ENCODE measurements at places on chromosomes 16 and 17.

DNA sequence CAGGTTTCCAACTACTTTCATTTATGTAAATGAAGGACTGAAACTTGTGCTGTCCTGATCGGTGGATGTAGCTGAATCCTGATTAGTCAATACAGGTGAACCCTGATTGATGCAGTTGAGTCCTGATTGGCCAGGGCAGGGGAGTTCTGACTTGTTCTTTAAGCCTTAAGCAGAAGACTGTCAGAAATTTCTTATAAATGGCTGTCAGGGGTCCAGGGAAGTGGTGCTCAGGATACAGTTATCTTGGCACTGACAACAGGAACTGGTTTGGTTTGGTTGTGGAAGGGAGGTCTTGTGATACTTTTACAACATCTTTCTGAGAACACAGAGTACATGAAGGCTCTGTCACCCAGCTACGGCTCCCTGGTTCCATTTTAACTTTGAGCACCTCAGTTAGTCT is 132.1 kb downstream of the KCNJ12 start:
- DNase-seq, result no peak

DNA sequence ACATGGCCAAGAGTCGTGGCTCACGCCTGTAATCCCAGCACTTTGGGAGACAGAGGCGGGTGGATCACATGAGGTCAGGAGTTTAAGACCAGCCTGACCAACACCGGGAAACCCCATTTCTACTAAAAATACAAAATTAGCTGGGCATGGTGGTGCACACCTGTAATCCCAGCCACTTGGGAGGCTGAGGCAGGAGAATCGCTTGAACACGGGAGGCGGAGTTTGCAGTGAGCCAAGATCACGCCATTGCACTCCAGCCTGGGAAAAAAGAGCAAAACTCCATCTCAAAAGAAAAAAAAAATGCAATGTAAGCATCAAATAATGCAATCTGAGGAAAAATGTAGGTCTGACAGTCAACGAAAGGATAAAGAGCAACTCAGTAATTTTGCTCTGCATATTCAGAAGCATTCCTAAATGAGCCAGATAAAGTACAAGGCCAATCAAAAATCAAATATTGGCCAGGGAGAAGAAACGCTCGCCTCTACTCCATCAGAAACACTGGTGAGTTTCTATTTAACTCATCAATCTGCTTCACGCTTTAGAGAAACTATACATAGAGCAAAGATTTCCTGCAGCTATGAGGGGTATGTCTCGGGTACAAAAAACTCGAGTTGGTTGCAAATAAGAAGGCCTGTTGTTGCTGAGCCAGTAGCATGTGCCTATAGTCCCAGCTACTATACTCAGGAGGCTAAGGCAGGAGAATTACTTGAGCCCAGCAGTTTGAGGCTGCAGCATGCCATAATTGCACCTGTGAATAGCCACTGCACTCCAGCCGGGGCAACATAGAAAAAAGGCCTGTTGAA is 3.7 kb downstream of the TXNDC11 start:
- no peak for DNase-seq

- DNase-seq, result peak; percentile 77
Observed at GRCh38 chr16:11136600-11136999, 119.4 kb downstream of the SOCS1 start.

DNA sequence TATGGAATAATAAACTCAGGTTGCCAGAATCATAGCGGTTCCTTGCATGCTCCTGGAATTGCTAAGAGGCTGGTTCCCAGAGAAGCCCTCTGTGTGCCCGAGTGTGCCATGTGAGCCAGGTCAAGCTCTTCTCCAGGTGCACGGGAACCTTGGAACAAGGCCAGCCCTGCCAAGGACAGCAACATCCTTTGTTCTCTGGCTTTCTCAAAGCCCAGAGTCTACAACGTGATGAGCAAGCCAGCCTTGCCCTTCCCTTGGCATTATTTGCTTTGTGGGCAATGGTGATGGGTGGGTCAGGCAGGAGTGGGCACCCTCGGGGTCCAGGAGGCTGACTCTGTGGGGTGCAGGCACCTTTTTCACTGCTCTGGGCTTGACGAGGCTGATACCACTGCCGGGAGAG is 14.2 kb upstream of the SEC14L1 start:
- DNase-seq, result no peak

DNA sequence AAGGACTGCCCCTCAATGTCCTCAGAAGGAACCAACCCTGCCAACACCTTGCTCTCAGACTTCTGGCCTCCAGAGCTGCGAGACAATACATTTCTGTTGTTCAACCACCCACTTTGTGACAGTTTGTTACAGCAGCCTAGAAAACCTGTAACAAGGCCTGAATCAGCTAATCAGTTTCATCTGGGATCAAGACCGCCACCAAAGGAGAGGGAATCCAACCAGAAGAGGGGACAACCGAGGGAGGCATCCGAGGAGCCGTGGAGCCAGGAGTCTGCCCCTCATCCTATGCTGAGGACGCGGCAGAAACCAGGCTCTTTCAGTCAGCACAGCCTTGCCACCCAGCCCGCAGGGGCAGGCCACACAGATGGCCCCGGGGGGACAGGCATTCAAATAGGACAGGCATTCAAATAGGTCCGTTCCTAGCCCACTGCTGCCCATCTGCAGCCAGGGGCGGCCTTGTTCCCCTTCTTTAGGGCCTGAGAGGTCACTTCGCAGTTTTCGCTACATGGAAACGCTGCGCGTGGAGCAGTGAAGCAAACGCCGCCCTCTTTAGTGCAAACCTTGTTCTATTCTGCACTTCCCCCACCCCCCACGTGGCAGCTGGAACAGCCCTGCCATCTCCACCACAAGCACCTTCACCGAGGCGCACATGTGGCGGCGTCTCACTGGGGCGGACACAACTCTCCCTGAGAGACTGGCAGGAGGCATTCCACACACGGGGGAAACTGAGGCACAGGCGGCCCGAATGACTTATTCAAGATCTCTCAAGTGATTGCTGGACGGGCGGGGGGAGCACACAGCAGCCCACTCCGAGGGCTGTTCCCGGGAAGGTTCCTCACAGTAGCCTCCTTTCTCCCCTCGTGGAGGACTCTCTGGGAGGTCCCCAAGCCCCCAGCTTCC is 26.7 kb downstream of the FA2H start:
- DNase-seq, result no peak

DNA sequence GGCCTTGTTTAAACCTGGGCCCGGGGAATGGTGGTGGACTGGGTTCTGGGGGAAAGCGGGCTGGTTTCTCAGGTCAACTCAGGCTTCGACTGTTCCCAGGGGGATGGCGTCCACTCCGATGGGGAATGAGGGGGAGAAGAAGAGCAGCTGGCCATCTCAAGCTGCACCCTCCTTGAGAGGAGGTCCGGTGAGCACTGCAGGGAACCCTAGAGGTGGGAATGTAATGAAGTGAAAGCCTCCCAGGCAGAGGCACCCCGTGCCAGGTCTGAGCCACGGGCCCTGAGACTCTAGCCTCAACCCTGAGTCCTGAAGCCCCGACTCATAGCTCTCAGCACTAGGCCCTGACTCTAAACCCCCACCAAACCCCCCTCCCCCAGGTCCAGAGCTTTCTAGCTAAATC is 1.2 kb upstream of the CDIPT start:
- DNase-seq, result no peak

DNA sequence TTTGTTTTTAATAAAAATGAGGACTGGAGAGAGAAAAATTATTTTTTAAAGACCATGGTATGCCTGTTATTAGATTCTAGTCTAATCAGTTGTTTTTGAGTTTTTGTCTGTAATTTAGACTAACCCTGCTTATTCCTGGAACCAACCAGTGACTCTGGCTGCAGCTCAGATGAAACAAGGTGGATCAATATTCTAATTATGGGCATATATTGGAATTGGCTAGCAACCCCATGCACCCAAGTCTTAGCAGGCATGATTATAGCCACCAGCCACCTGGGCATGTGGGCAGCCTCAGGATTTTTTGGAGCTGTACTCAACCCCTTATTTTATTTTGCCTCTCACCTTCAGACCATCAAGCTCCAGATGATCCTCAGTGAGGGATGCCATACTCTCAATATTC is 21.6 kb upstream of the SLC6A2 start:
- DNase-seq, result no peak

DNA sequence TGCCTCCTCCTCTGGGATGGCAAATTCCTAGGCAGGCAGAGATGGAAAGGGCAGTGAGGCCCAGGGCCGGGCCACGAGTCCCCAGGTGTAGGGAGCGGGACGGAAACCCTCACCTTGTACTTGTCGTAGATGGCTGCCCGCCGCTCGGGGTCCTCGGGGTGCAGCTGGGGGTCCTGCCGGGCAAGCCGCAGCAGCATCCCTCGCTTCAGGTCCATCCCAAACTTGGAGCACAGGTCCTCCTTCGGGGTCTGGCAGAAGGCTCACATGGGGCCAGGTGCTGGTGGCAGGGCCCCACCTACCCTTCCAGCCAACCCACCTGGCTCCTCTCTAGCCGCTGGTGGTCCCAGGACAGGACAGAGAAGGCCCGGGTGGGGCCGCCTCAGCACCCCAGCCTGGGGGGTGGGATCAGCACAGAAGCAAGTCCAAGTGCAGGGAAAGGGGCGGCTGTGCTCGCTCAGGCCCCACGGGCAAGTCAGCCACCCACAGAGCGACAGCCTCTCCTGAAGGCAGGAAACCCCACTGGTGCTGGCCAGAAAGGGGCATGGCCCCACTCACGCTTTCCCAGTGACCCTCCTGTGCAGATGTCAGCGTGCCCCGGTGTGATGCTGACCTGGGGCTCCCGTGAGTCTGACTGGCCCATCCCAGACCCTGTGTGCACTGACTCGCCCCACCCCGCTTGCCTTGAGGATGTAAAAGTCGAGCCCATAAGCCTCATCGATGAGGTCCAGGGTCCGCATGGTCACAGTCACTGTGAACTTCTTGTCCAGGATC is 1.8 kb downstream of the MRPL28 start:
- no peak for DNase-seq

GRCh38 chr17:46028374-46028773 is 29.3 kb downstream of the STH start:
- DNase-seq, result no peak
